CD4-positive, CD25-positive, alpha-beta regulatory T cell (primary cell): ENCODE measurements at places on chromosomes 5 and 9.

DNA sequence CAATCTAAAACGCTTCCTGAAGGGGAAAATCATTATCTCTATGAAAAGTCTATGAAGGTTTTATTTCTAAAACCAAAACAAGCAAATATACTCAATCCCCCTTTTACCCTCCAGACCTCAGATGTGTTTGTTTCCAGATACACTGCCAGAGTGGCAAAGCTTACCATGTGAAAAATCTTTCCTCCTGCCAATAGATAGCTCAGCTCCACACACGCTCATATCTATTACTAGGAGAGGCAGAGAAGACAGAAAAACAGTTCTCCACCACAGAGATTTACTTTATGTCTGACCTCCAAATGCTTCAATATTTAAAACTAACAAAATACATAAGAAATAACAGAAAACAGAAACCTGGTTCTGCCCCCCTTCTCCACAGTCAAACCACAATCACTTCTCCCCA lies 7.0 kb downstream of the IRX2 start:
- DNase-seq, result no peak

DNA sequence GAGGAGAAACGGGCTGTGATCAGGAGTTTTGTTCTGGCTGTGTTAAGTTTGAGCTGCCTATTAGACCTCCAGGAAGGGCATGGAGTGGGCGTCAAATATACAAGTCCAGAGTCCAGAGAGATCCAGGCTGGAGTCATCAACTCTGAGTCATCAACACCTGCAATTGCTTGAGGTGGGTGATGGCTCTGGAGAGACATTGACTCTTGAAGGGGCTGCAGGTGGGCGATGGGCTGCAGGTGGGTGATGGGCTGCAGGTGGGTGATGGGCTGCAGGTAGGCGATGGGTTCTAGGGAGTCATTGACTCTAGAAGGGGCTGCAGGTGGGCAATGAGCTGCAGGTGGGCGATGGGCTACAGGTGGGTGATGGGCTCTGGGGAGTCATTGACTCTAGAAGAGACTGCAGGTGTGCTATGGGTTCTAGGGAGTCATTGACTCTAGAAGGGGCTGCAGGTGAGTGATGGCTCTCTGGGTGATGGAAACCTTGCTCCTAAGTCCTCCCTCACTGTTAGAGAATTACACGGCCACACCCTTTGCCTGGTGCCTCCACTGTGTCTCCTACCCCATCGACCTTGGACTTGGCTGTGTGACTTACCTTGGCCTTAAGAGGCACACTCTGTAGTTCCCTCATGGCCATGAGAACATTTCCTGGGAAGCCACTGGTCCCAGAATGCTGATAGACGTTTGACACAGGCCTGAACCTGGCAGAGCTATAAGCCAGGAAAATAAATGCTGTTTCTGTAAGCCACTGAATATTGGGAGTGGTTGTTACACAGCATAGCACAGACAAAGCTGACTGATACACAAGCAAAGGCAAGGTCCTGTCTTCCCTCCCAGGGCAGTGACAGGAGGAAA lies 10.4 kb upstream of the FIBCD1 start:
- DNase-seq, result no peak

DNA sequence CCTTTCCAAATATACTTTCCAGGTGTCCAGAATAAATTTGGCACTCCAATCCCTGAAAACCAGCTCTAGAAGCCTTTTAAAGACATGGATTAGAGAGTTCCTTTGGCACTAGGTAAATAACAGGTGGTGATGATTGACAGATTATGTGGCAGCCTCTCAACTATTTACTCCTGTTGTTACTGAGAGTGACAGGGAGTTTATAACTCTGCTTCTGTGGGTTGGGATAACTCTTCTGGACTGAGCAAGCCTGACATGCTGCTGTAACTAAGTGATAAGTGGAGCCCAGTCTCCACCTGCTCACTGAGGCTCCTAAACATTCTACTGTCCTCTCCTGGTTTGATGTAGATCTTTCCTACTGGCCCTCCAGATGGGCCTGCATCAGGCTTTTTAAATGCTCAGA lies 693.2 kb upstream of the FTMT start:
- DNase-seq, result no peak

GRCh38 chr5:159031513-159031912 lies 68.2 kb downstream of the EBF1 start:
- DNase-seq, result no peak

DNA sequence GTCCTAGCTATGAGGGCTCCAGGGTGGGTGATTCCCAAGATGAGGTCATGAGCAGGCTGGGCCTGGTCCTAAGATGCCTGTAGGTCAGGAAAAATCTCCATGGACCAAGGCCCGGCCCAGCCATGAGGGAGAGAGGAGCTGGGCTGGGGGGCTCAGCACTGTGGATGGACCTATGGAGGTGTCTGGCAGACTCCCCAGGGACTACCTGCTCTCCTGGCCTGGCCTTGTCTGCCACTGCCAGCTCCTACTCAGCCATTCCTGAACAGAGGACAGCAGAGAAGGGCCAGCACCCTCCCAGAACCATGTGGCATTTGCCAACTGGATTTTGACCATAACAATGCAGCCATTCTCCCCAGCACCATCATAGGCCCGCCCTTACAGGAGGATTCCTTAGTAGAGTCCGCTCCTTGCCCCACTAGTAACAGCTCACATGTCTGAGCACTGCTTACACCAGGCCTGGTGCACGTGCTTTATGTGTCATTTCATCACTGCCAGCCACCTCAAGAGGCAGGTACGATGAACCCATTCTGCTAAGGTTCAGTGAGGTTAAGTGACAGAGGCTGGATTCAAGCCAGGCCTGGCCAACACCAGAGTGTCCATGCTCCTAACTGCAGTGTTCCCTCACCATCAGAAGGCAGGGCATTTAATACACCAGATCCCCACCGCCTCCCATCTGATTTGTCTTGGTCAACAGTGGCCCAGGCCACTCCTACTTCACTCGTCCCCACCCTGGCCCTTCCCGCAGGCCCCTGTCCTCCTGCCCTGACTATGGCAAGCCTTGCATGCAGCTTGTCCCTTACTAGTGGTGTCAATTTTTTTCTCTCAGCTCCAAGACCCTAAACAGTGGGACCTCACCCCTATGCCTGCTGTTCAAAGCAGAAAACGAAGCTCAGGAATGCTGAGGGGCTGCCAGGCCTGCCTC lies 669 bp downstream of the IL13 start:
- DNase-seq, result no peak

DNA sequence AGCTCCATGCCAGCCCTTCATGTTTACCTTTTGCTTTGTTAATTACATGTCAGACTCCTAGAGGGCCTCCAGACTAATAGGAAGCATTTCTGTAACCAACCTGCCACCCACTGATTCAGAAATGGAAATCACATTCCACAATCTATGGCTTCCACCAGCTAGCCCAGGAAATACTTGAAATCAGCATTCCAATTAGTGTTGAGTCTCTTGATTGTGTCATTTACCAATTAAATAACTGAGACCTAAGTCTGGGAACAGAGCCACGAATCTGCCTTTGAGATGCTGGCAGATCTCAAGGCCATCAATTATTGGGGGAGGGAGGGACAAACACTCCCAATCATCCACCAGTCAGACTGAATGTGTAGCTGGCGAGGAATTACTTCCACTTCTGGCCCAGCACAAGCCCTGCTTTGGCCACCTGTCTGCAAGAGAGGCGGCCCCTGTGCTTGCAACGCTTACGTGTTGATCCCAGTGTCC lies 27.4 kb upstream of the SAP30L start:
- no peak for DNase-seq

DNA sequence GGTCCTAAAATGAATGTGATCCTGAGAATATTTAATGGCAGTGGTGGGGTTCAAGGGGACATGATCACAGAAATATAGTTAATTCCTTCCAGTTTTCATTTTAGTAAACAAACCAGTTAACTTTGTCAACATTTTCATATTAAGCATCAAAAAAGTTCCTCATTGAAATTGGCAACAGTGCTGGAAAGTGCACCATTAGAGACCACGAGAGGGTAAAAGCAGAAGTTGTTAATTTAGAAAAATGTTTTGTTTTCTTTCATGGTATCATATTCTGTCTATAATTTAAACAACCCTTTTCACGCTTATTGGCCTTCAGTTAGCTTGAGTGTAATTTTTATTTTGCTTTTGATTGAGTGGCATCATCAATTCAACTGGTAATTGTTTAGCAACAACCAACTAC lies 11.9 kb downstream of the GIN1 start:
- DNase-seq, result no peak

GRCh38 chr9:103992938-103993579 lies 101.0 kb upstream of the SMC2 start:
- DNase-seq, result no peak

- DNase-seq, result no peak
These were observed 122.7 kb upstream of the APC start for GRCh38 chr5:112614986-112615385.

- DNase-seq, result peak; percentile 94
These were observed at the start of gene SEC24A for GRCh38 chr5:134648425-134649162. Gene SEC24A, plus strand, starts transcription at chr5:134648785. Its CDS starts 292 bp downstream, at chr5:134649077.

DNA sequence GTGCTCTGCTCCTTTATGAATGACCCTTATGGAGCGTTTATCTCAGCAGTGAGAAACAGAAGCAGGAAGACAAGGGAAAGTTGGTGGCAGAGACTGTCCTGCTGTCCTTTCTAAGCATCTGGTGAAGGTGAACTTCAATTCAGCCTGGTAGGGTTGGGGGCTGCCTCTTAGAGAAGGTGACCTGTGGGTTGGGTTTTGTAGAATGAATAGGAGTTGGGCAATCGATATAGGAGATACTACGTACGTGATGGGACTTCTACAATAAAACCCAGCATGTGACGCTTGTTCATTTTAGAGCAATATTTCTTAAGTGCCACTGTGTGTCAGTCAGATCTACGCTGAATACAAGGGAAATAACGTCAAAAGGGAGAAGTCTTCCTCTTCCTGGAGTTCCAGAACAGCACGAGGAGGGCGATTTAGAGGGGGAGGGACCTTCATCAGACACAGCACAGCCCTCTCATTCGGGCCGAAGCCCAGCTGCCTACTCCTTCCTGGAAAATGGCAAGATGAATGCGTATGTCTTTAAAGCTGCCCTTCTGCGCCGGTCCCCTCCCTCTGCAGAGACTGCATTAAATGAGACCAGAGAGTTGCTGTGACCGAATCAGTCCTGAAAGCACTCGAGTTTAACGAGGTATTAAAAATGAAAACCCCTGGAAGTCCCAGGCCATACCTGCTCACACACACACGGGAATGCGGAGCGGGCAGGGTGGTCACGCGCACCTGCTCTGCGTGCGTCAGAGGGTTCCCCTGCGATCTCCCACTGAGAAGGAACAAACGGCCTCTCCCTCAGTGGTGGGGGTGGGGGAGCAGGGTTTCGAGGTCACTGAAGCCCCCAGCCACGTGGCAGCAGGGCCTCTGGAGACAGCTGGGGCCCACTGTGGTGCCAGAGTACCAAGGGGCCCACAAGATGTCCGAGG lies 85.3 kb upstream of the SARDH start:
- no peak for DNase-seq

DNA sequence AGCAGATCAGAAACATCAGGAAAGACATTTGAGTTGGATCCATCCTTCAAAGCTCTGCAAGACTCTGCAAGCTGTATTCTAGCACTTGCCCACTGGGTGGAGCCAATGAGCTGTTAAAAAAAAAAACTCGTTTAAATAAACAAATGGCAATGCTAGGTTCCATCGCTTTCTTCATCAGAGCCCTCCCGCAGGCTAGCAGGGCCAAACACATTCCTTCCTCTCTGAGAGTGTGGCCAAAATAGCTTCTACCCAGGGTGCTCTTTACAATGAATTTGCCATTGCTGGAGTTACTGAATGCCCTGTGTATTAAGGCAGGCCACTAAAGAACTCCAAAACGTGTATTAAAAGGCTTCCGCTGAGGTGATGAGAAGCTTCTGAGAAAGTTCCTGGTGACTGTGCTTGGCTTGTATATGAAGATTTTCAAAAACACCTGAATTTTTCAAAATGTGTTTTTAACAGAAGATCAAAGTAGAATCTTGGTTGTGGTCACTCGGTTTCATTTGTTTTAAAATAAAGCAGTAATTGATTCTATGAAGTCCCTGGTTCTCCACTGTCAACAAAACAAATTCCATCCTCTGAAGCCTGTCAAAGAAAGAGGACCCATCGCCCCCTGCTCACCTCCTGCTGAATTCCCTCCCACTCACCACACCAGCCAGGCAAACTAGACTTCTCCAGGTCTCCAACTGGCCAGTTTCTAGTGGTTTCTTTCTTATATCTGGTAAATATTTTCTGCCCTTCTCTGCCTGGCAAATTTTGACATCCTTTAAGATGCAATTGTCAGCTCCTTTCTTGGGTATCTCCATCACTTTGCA lies 36.5 kb upstream of the EQTN start:
- DNase-seq, result peak; percentile 72

DNA sequence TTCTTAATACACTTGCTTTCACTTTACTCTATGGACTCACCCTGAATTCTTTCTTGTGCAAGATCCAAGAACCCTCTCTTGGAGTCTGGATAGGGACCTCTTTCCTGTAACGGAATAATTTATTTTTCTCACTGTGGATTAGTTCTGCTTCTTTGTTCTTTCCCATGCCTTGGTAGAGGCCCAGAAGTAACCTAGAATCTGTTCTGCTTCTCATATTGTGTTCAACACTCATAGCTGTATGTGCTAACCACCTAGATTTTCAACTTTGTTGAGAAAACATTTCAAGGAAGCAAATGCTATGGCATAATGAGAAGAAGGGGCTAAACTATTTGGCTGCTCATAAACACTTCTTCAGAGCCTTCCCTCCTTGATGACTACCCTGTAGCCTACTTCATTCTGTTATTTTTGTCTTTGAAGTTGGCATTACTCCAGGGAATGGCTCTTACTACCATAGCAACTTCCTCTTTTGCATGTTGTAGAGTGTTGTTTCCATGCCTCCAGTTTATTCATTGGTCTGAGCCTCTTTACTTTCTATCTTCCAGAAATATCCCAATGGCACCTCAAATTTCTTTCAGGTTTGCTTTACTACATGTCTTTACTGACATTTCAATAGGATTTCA lies 74.3 kb downstream of the KIAA0825 start:
- no peak for DNase-seq

DNA sequence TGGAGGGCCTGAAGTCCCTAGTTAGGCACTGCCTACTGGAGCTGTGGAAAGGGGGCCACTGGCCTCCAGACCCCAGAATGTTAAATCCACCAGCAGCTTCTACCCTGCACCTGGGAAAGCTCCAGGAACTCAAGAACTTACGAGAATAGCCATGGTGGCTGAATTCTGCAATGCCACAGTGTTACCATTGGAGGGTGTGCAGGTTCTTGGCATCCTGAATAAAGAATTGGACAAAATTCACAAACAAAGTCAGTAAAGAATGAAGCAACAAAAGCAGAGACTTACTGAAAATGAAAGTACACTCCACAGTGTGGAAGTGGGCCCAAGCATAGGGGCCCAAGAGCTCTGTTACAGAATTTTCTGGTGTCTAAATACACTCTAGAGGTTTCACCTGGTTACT lies 107.0 kb downstream of the PRDM9 start:
- no peak for DNase-seq

DNA sequence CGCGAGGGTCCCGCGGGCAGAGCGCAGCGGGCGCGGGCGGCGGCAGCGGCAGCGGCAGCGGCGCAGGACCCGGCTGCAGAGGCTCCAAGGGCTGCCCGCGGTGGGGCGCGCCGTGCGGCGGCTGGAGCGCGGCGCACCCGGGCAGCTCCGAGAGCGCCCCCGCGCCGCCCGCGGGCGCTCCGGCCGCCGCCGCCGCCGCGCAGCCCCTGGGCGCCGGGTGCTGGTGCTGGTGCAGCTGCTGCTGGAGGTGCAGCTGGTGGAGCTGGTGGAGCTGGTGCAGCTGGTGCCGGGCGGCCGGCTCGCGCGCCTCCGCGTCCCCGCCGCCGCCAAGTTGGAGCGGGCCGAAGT lies 644 bp downstream of the IER5L start:
- no peak for DNase-seq
